ENCODE measurements at places on chromosomes 4 and X. TPM values are rescaled to one million over a fixed set of nuclear protein-coding genes. Genes with fewer than 3 reads are reported as not detected.

DNA sequence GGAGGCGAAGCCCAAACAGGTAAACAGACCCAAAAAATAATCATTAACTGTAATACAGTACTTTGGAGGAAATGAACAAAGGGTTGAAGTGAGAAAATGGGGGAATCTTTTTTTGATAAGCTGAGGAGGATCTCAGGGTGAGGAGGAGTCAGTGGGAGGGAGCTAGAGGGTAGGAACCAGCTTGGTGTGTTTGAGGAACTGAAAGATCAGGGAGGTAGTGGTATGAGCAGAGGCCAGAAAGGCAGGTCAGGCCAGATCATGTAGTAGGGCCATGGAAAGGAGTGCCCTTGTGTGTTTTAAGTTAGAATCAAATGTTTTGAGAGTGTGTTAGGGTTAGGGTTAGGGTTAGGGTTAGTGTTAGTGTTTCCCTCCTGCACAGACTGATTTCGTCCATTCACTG lies 48.8 kb downstream of the PPP2R2C start:
- no peak for DNase-seq

DNA sequence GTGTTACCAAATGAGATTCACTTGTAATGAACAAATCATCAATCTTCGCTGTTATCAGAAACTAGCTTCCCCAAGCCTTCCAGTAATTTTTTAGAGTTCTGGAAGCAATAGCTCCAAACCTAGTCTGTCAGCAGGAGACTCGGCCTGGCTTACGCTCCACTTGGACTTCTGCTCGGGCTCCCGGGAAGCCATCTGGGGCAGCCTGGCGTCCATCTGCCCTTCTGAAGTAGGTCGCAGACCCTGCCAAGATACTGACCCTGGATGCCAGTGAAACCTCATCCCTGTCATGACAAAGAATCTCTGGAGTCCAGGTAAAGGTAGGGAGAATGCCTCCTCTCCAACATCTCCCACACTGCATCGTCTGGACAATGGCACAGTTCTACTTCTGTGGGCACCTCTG lies 493.8 kb upstream of the ZFP42 start:
- no peak for DNase-seq

DNA sequence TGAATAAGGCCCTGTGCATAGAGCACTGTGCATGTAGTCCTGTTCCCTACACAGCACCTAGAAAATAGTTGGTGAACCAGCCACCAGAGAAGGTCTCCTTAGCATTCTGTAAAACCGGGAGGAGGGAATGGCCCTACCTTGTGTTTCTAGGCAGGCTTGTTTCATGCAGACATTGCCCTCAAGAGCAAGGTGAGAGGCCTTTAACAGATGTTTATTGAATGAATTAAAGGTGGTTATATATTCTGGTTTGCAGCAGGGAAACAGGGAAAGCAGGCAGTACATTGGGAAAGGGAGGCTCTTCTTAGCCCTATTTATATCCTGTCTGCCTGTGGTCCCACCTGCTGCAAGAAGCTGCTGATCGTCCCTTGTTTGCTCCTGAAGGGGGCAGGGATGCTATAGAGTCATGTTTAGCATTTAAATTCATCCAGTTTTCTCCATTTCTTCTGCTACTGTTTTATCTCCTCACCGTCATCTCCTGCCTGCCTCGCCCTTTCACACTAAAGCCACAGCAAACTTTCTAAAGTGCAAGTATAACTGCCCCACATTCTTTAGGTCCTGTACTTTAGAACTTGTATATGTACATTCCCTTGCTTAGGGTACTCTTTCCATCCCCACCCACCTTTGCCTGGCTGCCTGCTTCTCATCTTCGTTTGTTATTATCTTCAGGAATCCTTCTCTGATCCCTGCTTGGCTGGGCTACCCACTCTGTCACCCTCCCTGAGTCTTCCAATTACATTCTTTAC lies 60.3 kb downstream of the EGF start:
- DNase-seq = no peak

CXCL6 gene
- total RNA-seq = 8.2 TPM

DNA sequence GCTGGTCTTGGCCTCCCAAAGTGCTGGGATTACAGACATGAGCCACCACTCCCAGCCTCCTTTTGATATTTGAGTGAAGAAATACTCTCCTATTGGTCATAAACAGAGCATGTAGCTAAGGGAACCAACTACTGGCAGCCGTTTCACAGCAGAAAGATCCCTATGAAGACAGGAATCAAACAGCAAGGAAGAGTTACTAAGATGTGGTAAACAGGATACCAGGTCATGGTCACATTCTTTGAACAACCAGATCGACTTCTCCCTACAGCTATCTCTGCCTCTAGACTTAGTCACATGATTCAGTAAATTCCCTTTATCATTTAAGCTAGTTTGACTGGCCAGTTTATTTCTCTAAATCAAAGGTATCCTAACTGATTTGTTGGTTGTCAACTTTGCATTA lies 9.0 kb upstream of the HNRNPD start:
- no peak for DNase-seq

- DNase-seq = peak; percentile 6
Observed at GRCh38 chrX:129701624-129702069, 37.1 kb upstream of the XPNPEP2 start.

NAA11 gene
- total RNA-seq = not detected

APEX2 gene
- 15.9 TPM for total RNA-seq

GRCh38 chrX:54157561-54157960 lies 25.5 kb downstream of the FAM120C start:
- DNase-seq = no peak

TBX22 gene
- not detected for total RNA-seq

GRCh38 chr4:87044511-87045233 lies 109.9 kb downstream of the AFF1 start:
- peak; percentile 60 for DNase-seq

- DNase-seq = no peak
Observed at GRCh38 chr4:1126506-1126905, 13.1 kb upstream of the RNF212 start.

DNA sequence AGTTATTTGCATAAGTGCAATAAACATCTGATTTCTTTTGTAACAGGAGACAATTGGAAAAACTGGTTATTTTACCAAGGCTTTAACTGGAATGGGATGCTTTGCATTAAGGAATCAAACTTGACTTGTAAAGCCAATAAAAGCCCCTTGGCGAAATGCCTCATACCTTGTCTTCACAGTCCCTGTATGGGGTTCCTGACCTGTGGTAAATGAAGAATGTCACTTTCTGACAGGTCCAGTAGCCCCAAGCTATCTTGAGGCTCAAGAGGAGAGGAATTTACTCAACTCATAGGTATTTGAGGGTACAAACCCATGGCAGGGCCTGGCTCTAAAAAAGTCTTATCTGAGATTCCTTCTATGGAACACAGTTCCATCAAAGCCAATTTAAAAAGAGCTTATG lies 78.0 kb downstream of the ACOX3 start:
- DNase-seq = no peak
